ENCODE measurements at places on chromosomes 5 and 9. TPM values are rescaled to one million over a fixed set of nuclear protein-coding genes. Genes with fewer than 3 reads are reported as not detected.

GRCh38 chr9:69931340-69931739 lies 110.7 kb downstream of the CFAP95 start:
- no peak overlapping the region for H3K27ac ChIP-seq
- H3K27me3 ChIP-seq, result peaks cover 19% of the 10 kb centered on the region
- no peaks in the 10 kb centered on the region for H3K4me1 ChIP-seq
- H3K4me3 ChIP-seq, result no peak overlapping the region

DNA sequence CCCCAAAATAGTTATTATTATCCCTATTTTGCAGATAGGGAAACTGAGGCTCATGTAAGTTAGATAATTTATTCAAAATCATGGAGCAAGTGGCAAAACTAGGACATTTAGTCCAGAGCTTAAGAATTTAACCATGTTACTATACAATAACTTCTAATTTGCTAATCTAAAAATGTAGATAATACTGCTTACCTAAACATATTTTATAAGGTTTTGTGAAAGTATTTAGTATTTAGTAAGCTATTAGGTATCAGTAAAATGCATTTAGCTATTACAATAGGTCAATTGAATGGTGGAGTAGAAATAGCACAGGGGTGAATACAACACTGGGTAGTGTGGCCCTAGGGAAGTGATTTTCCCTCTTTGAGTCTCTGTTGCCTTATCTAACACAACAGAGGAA lies 648.3 kb downstream of the KIF4B start:
- no peaks in the 10 kb centered on the region for H3K36me3 ChIP-seq
- H3K4me3 ChIP-seq, result no peak overlapping the region
- peaks cover 26% of the 10 kb centered on the region for H3K27me3 ChIP-seq
- DNase-seq, result no peak

- DNase-seq, result no peak
- no peak overlapping the region for H3K4me3 ChIP-seq
These were observed 160.3 kb upstream of the TRPC7 start for GRCh38 chr5:136525597-136525996.

MRPS30 gene
- 45.4 TPM for total RNA-seq

DNA sequence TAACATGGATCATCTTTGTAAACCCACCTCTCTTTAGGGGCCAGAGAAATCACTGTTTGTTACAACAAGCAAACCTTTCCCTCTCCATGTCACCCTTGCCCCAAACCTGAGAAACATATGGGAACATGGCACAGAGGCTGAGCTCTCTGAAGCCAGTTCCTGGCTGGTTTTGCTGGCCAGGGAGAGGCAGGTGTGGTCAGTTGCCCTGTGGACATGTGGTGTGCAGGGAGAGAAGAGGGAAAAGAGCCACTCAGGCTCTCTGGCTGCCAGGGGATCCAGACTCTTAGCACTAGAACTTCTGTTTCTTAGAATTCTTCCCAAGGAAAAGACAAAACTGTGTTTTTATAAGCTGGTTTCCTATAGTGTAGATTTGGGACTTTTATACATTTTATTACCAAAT lies 4.6 kb upstream of the CATSPER3 start:
- DNase-seq, result no peak
- H3K36me3 ChIP-seq, result peaks cover 9% of the 10 kb centered on the region
- peaks cover 7% of the 10 kb centered on the region for H3K4me1 ChIP-seq
- H3K27me3 ChIP-seq, result no peaks in the 10 kb centered on the region
- H3K27ac ChIP-seq, result peak overlapping the region; percentile 61
- H3K4me3 ChIP-seq, result no peak overlapping the region

CDH9 gene
- total RNA-seq, result 1.2 TPM

DNA sequence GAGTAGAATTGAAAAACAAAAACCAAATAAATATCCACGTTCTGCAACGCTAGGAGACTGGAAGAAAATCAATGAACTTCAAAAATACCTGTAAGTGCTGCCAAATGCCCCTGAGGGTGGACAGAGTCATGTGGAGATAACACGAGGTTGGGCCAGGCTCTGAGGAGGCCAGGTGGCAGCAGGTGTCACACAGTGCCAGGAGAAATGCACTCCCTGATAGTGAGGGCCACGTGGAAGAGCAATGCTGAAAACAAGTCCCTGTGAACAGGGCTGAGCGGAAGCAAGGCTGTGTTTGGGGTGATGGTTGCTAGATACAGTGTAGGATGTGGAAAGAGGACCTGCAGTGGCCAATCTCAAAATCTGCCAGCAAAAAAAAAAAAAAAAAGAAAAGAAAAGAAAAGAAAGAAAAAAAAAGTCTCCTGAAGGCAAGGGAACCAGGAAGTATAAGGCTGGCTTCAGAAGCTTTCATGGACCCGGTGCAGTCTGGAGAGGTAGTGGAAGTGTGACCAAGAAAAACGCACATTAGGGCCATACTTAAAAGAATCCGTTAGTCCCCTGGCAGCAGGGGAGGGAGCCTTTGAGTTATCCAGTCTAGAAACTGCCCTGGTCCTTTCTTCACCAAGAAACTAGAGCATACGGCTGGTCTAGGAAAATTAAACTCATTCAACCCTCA lies 16.8 kb downstream of the C1QTNF3 start:
- DNase-seq, result no peak
- no peaks in the 10 kb centered on the region for H3K4me1 ChIP-seq
- no peak overlapping the region for H3K4me3 ChIP-seq
- H3K27ac ChIP-seq, result no peak overlapping the region
- H3K27me3 ChIP-seq, result no peaks in the 10 kb centered on the region

- no peak for DNase-seq
- peaks cover 4% of the 10 kb centered on the region for H3K4me1 ChIP-seq
- H3K27ac ChIP-seq, result no peak overlapping the region
- peaks cover 6% of the 10 kb centered on the region for H3K27me3 ChIP-seq
- H3K4me3 ChIP-seq, result no peak overlapping the region
- H3K36me3 ChIP-seq, result no peaks in the 10 kb centered on the region
These were observed 230.9 kb upstream of the KLF4 start for GRCh38 chr9:107720501-107720900.

PCDHGA11 gene
- total RNA-seq, result 6.0 TPM

DNA sequence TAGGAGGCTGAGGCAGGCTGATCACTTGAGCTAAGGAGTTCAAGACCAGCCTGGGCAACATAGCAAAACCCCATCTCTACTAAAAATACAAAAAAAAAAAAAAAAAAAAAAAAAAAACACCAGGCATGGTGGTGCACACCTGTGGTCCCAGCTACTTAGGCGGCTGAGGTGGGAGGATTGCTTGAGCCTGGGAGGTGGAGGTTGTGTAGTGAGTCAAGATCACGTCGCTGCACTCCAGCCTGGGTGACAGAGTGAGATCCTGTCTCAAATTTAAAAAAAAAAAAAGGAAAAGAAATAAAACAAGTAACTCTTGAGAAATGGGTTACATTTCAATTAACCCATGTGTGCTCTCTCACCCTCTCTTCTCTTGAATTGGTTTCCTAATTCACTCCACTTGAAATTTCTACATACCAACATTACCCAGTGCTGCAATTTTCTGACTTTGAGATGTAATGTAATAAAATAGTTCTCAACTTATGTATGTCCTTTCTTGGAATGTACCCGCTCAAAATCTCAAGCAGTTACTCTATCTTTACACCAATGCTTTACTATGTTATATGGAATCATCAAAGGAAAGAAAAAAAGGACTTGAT lies 35.8 kb downstream of the TMEM245 start:
- DNase-seq, result no peak
- H3K27me3 ChIP-seq, result no peaks in the 10 kb centered on the region
- H3K36me3 ChIP-seq, result peaks cover 22% of the 10 kb centered on the region
- peaks cover 56% of the 10 kb centered on the region for H3K4me1 ChIP-seq
- no peak overlapping the region for H3K4me3 ChIP-seq
- peak overlapping the region; percentile 54 for H3K27ac ChIP-seq

GRCh38 chr5:67004730-67005350 lies 191.8 kb downstream of the CD180 start:
- H3K4me3 ChIP-seq, result peak overlapping the region; percentile 79
- peak overlapping the region; percentile 93 for H3K27ac ChIP-seq
- H3K4me1 ChIP-seq, result peaks cover 37% of the 10 kb centered on the region
- no peak for DNase-seq

GRCh38 chr9:69637193-69637816 lies 34.9 kb downstream of the APBA1 start:
- no peaks in the 10 kb centered on the region for H3K4me1 ChIP-seq
- H3K4me3 ChIP-seq, result no peak overlapping the region
- peaks cover 34% of the 10 kb centered on the region for H3K27me3 ChIP-seq
- no peak for DNase-seq

DNA sequence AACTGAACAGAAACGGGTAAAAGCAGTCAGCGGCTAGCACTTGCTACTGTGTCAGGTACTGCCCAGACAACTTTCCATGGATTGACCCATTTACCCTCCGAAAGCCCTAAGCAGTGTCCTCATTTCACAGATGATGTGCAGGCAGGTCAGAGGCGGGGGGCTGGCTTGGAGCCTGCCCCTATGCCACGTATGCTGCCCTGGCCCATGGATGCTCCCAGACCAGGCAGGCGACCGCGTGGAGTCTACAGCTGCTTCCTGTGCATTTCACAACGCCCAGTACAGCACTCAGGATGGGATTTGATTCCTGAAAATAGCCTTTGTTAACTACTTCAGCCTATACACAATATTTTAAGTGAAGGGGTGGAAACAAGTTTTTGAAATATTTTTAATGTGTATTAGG lies 202.9 kb downstream of the NXNL2 start:
- peaks cover 35% of the 10 kb centered on the region for H3K4me1 ChIP-seq
- H3K27me3 ChIP-seq, result no peaks in the 10 kb centered on the region
- H3K4me3 ChIP-seq, result no peak overlapping the region

DNA sequence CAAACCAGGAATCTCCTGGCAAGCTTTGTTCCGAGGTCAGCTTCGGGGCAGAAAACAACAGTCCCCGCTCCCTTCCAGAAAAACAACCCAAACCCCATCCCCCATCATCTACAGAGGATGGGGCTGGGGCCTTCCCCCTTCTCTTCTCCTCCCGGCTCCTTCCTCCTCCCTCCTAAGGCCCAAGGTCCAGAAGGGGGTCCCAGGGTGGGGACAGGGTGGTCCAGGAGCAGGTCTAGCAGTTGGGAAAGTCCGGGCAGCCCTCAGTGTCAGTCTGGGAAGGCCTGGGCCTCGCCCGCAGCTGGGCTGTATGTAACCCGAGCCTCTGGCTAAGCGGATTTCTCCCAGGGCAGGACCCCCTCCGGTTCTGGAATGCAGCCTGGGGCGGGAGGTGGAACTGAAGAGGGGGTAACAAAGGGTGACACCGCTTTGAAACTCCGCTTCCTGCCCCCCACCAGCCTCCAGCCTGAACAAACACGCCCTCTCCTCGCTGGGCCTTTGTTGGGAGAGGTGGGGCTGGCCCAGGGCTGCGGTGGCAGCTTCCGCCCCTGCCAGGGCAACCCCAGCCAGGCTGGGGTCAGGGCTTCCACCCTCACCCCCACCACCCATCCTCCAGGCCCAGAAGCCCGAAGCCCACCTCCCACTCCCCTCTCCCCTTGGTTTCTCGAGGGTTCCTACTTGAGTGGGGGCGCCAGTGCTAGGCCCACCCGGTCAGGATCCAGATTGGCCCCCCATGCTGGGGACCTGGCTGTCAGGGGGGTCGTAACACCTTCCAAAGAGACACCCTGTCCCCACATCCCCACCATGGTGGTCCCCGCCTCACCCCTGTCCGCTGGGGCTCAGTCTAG lies 63.5 kb downstream of the C9orf50 start:
- H3K4me3 ChIP-seq, result peak overlapping the region; percentile 2
- no peaks in the 10 kb centered on the region for H3K36me3 ChIP-seq
- peaks cover 60% of the 10 kb centered on the region for H3K4me1 ChIP-seq
- no peak for DNase-seq
- no peaks in the 10 kb centered on the region for H3K27me3 ChIP-seq

DNA sequence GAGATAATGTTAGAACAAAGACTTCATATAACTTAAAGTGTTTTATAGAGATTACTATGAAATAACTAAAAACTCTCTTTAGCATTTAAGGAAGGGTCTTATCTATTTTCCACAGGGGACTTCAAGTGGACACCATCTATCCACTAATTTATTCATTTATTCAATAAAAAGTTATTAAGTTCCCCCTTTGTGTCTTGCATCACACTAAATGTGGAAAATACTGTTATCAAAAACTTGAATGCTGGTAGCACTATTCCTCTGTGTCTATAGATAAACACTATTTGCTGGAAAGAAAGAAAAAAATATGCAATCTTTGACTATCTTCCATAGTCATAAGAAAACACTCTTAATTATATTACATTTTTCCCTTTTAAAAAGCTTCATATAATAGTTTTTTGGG lies 20.1 kb upstream of the ZNF622 start:
- H3K27ac ChIP-seq, result no peak overlapping the region
- H3K27me3 ChIP-seq, result peaks cover 8% of the 10 kb centered on the region
- peaks cover 15% of the 10 kb centered on the region for H3K4me1 ChIP-seq
- no peaks in the 10 kb centered on the region for H3K36me3 ChIP-seq
- H3K4me3 ChIP-seq, result no peak overlapping the region
- DNase-seq, result no peak

DNA sequence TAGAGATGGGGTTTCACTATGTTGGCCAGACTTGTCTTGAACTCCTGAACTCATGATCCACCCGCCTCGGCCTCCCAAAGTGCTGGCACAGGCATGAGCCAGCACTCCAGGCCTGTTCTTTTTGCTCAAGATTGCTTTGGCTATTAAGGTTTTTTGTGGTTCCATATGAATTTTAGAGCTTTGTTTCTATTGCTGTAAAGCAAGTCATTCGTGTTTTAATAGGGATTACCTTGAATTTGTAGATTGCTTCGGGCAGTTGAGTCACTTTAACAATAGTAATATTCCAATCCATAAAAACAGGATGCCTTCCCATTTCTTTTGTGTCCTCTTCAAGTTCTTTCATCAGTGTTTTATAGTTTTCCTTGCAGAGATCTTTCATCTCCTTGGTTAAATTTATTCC lies 22.1 kb downstream of the C6 start:
- no peaks in the 10 kb centered on the region for H3K27me3 ChIP-seq
- H3K4me1 ChIP-seq, result peaks cover 4% of the 10 kb centered on the region
- no peak for DNase-seq
- no peaks in the 10 kb centered on the region for H3K36me3 ChIP-seq
- H3K4me3 ChIP-seq, result no peak overlapping the region

GRCh38 chr5:123705741-123706140 lies 193.8 kb downstream of the CSNK1G3 start:
- peaks cover 3% of the 10 kb centered on the region for H3K36me3 ChIP-seq
- DNase-seq, result no peak
- H3K4me1 ChIP-seq, result peaks cover 6% of the 10 kb centered on the region
- no peak overlapping the region for H3K27ac ChIP-seq

GRCh38 chr5:88438006-88438405 lies 169.4 kb upstream of the TMEM161B start:
- DNase-seq, result no peak
- H3K27ac ChIP-seq, result no peak overlapping the region
- no peaks in the 10 kb centered on the region for H3K4me1 ChIP-seq
- H3K36me3 ChIP-seq, result no peaks in the 10 kb centered on the region
- no peak overlapping the region for H3K4me3 ChIP-seq
- H3K27me3 ChIP-seq, result no peaks in the 10 kb centered on the region

- DNase-seq, result peak; percentile 39
These were observed 141.4 kb downstream of the LRRC70 start for GRCh38 chr5:62720031-62720441.

DNAI1 gene
- total RNA-seq, result not detected

DNA sequence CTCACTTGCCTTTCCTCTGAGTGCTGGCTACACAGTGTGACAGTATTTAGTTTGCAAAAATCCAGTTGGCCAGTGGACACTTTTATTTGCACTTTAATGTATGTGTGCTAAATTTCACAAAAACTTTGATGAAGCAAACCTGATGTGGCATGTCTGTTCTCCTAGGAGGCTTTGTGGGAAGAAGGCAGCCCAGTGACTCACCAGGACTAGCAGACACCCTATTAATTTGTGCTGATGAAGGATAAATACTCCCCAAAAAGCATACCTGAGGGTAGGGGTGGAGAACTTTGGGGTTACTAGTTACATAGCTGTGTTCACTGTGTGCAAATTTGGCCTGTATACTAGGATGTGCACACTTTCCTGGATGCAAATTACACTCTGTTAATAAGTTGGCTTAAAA lies 39.3 kb upstream of the IPPK start:
- no peak for DNase-seq
- H3K36me3 ChIP-seq, result peaks cover 32% of the 10 kb centered on the region
- H3K4me3 ChIP-seq, result no peak overlapping the region
- no peak overlapping the region for H3K27ac ChIP-seq
- H3K4me1 ChIP-seq, result no peaks in the 10 kb centered on the region
- H3K27me3 ChIP-seq, result no peaks in the 10 kb centered on the region
